NCI-H69 (cell line): ENCODE measurements at places on chromosomes 5 and 9.

- DNase-seq = no peak
Observed at GRCh38 chr9:91427873-91428272, 4.2 kb upstream of the NFIL3 start.

DNA sequence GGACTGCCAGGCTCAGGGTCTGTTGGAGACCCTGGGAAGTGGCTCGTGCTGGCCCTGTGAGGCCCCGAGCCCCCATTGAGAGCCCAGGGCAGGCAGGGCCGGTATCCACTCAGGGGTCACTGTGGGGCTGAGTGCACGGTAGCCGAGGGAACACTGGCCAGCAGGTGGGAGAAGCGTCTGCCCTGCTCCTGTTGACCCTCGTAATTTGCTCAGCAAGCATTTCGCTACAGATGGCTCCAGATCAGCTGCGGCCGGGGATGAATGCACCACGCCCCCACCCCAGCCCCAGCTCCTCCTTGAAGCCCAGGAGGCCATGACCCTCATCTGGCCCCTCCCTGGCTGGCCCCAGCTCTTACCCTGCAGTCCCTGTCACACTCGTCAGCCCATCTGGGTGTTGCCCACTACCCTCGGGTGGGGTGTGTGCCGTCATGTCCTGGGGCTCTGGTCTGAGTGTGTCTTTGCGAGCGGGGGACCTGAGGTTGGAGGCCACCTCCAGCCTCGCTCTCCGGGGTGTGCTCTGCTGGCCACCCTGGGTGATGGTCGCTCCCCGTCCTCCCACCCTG is 6.1 kb upstream of the NRARP start:
- DNase-seq = peak; percentile 47

DNA sequence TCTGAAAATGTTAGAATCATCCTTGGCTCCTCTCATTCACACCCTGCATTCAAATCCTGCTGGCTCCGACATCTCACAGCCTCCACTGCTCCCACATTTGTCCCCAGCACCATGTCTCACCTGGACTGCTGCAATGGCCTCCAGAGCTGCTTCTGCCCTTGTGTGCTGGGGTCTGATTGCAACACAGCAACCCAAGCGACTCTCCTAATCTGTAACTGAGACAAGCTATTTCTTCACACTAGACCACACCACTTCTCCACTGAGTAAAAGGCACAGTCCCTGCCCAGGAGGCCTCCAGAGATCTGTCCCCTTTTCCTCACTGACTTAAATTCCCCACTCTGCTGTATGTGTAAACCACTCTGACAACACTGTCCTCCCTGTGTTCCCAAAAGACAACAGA is 151.1 kb upstream of the TAS2R1 start:
- no peak for DNase-seq

- DNase-seq = peak; percentile 39
Observed at GRCh38 chr5:99105216-99105615, 176.4 kb upstream of the CHD1 start.
